ENCODE measurements at places on chromosomes 11 and 22. TPM values are rescaled to one million over a fixed set of nuclear protein-coding genes. Genes with fewer than 3 reads are reported as not detected.

The GVQW3 gene
- 0.31 TPM for total RNA-seq

The BATF2 gene
- 0.76 TPM for total RNA-seq

The NCF4 gene
- total RNA-seq, result 13.2 TPM

DNA sequence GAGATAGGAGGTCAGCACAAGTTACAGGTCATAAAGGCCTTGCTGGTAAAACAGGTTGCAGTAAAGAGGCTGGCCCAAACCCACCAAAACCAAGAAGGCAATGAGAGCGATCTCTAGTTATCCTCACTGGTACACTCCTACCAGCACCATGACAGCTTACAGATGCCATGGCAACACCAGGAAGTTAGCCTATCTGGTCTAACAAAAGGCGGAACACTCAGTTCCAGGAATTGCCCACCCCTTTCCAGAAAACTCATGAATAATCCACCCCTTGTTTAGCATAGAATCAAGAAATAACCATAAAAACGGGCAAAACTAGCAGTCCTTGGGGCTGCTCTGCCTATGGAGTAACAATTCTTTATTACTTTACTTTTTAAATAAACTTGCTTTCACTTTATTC lies 43.5 kb upstream of the B3GAT1 start:
- DNase-seq, result no peak

DNA sequence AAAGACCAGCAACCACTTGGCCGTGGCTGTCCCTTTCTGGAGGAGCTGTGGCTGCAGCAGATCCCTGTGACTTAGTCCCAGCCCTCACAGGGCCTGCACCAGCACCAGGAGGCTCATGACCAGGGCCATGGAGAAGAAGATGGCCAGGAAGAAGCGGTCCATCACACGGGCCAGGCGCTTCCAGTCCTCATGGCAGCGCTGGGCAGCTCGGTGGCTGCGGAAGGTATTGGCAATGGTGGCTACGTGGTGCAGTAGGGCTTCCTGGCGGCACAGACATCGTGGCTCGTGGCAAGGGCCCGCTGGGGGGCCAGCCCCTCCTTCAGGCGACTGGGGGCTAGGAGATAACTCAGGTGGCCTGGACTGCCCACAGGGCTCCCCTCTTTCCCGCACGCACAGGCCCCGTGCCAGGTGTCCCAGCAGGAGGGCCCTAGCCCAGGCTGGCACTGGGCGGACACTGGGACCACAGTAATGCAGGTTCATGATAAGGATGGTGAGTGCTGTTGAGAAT lies 5.1 kb downstream of the CHRNA10 start:
- no peak for DNase-seq
